ENCODE measurements at places on chromosomes 3 and 15.

DNA sequence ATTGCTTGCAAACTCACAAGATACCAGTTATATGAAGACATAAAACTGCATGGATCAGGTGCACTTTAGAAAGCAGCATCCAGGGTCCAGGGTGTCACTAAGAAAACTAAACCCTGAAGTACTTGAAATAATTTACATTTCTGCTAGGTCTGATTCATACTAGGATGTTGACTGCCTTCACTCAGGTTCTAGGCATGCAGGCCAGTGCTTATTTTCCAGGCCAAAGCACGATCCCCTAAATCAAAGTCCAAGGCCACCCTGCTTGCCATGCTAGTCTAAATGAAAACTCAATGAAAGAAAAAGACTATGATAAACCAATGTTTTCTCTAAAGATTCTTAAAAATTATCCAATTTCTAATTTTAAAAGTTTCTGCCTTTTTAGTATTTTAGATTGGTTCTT, 49.4 kb downstream of the GREM1 start:
- DNase-seq: no peak

DNA sequence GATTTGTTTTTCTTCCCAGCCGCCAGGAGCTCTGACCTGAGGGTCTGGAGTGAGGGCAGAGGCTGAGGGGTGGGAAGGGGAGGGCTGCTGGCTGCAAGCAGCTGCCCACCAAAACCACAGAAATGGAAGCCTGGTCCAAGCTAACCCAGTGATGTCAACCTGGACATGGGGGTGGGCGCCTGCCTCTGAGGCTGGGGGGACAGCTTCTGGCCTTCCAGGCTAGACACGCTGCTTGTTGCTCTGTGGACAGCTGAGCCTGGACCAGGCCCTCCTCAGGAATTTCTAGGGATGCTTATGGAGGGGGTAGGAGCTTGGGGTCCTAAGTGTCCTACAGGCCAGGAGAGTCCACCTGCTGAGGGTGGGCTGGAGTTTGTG, 21.4 kb downstream of the PSTPIP1 start:
- DNase-seq: no peak

- DNase-seq: no peak
Observed at GRCh38 chr3:45884368-45885201, 1.8 kb upstream of the CCR9 start.

DNA sequence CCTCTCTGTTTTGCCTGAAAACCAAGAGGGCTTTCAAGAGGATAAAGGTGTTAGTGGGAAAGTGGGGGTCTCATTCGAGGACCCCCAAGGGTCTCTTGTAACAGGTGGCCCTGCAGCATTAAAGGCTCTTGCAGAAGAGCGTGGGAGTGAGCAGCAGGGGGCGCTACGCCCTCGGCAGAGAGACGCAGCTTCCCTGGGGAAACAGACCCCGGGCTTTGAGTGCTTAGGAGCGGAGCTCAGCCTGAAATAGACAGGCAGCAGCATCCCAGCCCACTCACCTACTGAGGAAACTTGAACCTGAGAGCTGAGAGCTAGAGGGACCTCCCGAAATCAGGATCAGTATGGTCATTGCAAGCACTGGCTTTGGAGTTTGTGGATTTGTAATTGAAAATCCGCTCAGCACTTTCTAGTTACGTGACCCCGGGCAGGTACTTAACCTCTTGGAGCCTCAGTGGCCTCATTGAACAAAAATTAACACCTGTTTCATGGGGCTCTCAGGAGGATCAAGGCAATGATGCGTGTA, 25.7 kb downstream of the RPLP1 start:
- no peak for DNase-seq

- no peak for DNase-seq
Observed at GRCh38 chr3:55923626-55924025, 436.5 kb upstream of the WNT5A start.

DNA sequence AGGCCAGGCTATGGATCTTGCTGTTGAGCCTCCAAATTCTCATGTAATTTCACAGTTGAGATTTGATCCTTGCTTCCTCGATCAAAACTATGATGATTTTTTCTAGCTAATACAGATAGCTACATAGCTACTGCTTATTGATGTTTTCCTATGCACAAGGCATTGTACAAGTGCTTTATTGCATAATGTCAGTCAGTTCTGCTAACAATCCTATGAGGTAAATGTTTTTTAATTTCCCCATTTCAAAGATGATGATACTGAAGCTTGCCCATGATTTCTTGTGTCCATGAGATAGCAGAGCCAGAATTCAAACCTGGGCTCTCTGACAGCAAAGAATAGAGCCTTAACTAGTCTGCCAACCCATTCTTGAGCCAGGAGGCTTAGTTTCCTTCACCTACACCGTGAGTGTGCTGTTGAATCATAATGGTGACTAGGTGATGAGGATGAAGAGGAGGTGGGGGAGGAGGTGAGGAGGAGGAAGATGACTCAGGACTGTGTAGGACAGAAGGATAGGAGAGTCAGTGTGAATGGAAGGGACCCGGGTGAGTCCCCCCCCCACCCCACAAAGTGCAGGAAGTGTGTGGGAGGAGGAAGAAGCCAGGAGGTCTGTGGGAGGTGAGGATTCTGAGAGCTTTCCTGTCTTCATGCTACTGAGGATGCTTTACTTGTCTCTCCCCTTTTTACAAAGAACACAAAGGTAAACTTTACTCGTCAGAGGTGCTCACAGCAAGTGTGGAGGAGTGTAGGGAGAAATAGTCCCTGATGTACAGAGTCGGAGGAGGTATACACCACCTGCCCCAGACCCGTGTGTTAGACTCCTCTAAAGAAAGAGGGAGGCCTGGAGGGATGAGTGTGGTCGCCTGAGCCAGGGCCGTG, 3.6 kb downstream of the TAGLN3 start:
- no peak for DNase-seq
